Activated naive CD8-positive, alpha-beta T cell treated with anti-CD3 and anti-CD28 coated beads, Interleukin-2, amount 10 ng/mL, durations not matched to agents 7 days and 5 days (primary cell): ENCODE measurements at places on chromosomes 4 and X. TPM values are rescaled to one million over a fixed set of nuclear protein-coding genes. Genes with fewer than 3 reads are reported as not detected.

GRCh38 chr4:31995943-31996901 is 1276.1 kb downstream of the PCDH7 start:
- no peak overlapping the region for H3K27ac ChIP-seq
- no peak for DNase-seq
- no peaks in the 10 kb centered on the region for H3K4me1 ChIP-seq
- no peak overlapping the region for H3K4me3 ChIP-seq
- H3K27me3 ChIP-seq = no peaks in the 10 kb centered on the region
- no peaks in the 10 kb centered on the region for H3K36me3 ChIP-seq

DNA sequence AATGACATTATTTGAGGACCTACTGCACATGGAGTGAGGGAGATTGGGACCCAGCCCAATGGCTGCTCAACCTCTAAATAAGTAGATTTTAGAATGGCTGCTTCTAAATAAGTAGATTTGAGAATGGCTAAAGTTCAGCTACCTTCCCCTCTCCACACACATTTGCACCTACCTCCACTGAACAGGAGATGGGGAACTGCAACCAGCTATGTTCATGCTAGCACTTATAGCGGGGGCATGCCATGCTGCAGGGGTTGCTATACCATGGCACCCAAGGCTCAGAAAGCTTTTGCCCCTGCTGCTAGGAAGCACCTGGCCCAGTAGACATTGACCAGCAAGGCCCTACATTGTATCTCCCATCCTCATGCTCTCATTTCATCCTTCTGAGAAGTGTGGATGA is 70.2 kb upstream of the MAOA start:
- DNase-seq = no peak
- H3K27me3 ChIP-seq = no peaks in the 10 kb centered on the region
- H3K36me3 ChIP-seq = no peaks in the 10 kb centered on the region
- no peaks in the 10 kb centered on the region for H3K4me1 ChIP-seq
- H3K27ac ChIP-seq = no peak overlapping the region
- no peak overlapping the region for H3K4me3 ChIP-seq

DNA sequence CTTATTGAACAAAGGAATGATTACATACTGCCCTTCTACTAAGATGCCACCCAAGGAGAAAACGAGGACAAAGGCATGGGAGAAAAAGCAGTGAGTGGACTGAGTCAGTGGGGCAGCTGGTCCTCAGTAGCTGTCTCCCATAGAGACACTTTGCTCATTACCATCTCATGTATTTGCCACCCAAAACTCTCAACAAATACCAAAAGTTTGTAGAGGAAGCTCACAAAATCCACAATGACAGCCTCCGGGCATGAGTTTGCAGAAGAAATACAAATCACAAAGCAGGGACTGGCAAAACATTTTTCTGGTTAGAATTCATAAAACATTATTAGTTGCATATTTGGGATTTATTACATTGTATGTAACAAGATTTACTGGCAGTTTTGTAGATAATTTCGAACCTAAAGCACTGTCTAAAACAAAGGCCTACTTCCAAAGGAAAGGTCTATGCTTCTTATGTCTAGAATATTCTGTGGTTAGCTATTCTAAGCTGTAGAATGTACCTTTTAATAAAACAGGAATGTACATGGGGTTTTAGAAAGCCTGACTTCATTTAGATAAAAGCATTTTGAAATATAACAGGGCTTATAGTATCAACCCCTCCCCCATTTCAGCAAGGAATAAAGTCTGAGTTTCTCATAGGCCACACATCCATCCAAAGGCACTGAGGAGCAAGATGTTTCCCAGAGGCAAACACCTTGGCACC is 17.7 kb downstream of the PCDH18 start:
- H3K4me1 ChIP-seq = no peaks in the 10 kb centered on the region
- H3K27me3 ChIP-seq = no peaks in the 10 kb centered on the region
- H3K27ac ChIP-seq = no peak overlapping the region
- no peak for DNase-seq
- H3K4me3 ChIP-seq = no peak overlapping the region

DNA sequence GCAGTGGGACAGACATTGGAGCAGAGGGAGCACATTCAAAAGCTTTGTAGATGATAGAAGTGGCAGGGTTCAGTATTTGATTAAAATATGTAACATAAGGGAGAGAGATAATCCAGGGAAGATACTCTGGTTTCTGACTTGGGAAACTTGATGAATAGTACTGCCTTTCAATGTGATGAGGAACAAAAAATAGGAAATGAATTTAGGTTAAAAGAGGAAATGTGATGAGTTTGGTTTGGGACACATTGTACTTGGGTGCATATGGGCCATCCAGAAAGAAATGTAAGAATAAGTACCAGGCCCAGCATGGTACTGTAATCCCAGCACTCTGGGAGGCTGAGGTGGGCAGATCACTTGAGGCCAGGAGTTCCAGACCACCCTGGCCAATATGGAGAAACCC is 20.9 kb upstream of the NDNF start:
- H3K27ac ChIP-seq = no peak overlapping the region
- H3K4me1 ChIP-seq = no peaks in the 10 kb centered on the region
- H3K36me3 ChIP-seq = no peaks in the 10 kb centered on the region
- no peak for DNase-seq
- H3K4me3 ChIP-seq = no peak overlapping the region
- no peaks in the 10 kb centered on the region for H3K27me3 ChIP-seq

The TBC1D9 gene
- 0.17 TPM for total RNA-seq

The MAGEA9B gene
- not detected for total RNA-seq

The GPR78 gene
- not detected for total RNA-seq

The HSD17B13 gene
- total RNA-seq = 0.44 TPM
